Ureter (tissue), 1 donor: ENCODE measurements at places on chromosomes 5 and 9. TPM values are rescaled to one million over a fixed set of nuclear protein-coding genes. Genes with fewer than 3 reads are reported as not detected.

ANKS6 gene
- 38.1 TPM for total RNA-seq

INSYN2B gene
- total RNA-seq, result not detected

SYK gene
- 52.9 TPM for total RNA-seq

DNAJB5 gene
- 24.2 TPM for total RNA-seq
